ENCODE measurements at places on chromosomes 13 and 19. TPM values are rescaled to one million over a fixed set of nuclear protein-coding genes. Genes with fewer than 3 reads are reported as not detected.

The ACP5 gene
- 29.8 TPM for total RNA-seq

The SAE1 gene
- 54.5 TPM for total RNA-seq

The NLRP4 gene
- not detected for total RNA-seq

The ZNF136 gene
- 22.7 TPM for total RNA-seq

The ZNF793 gene
- total RNA-seq, result 11.1 TPM

The NKPD1 gene
- total RNA-seq, result 1.2 TPM

The NAA16 gene
- 46.2 TPM for total RNA-seq

The CEACAM4 gene
- total RNA-seq, result 0.83 TPM

The RCBTB2 gene
- 10.4 TPM for total RNA-seq

The CATSPERD gene
- not detected for total RNA-seq

The CALR3 gene
- not detected for total RNA-seq

The KIR2DL4 gene
- total RNA-seq, result 0.25 TPM

GRCh38 chr13:96091164-96092117 lies 1.5 kb downstream of the HS6ST3 start:
- H3K36me3 ChIP-seq, result no peaks in the 10 kb centered on the region
- DNase-seq, result no peak
- H3K27ac ChIP-seq, result no peak overlapping the region

DNA sequence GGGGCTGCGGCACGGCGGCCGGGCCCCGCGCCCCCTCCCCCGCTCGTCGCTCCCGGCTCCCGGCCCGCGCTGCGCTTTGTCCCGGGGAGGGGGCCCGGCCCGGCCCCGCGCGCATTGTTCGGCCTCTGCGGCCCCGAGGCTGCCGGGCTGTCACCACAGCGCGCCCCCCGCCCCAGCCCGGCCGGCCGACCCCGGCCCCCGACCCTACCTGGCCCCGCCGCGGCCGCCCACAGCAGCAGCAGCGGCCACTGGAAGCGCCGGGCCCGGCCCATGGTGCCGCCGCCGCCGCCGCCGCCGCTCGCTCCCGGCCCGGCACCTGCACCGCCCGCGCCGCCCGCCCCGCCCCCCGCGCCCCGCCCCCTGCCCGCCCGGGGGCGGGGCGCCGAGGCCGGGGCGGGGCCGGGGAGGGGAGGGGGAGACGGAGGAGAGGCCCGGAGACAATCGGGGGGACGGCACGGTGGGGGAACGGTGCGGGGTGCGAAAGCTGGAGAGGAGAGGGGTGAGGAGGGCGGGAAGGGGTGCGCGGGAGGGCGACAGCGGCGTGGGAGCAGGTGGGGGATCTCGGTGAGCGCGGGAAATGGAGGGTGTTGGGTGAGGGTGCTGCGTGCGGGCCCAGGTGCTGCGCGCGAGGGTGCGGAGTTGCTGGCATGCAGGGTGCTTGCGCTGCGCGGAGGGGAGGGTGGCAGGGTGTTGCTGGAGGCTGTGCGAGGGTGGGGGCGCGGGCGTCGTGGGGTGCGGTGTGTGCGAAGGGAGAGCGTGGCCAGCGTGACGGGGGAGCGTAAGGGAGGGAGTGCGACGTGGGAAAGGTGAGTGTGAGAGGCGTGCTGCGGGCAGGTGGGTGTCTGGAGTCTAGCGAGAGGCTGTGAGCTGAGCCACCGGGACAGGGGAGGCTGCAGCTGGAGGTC lies at the start of gene CADM4:
Gene CADM4 (minus strand): TSS at position 332 of the 905 bp plus-strand sequence. CDS start 60 bp downstream, at position 272.
- no peaks in the 10 kb centered on the region for H3K36me3 ChIP-seq
- H3K27ac ChIP-seq, result no peak within 1 kb of the TSS
- peak; percentile 40 for DNase-seq
- H3K4me3 ChIP-seq, result peak within 1 kb of the TSS; percentile 54
- H3K27me3 ChIP-seq, result peaks cover 59% of the 10 kb centered on the region

DNA sequence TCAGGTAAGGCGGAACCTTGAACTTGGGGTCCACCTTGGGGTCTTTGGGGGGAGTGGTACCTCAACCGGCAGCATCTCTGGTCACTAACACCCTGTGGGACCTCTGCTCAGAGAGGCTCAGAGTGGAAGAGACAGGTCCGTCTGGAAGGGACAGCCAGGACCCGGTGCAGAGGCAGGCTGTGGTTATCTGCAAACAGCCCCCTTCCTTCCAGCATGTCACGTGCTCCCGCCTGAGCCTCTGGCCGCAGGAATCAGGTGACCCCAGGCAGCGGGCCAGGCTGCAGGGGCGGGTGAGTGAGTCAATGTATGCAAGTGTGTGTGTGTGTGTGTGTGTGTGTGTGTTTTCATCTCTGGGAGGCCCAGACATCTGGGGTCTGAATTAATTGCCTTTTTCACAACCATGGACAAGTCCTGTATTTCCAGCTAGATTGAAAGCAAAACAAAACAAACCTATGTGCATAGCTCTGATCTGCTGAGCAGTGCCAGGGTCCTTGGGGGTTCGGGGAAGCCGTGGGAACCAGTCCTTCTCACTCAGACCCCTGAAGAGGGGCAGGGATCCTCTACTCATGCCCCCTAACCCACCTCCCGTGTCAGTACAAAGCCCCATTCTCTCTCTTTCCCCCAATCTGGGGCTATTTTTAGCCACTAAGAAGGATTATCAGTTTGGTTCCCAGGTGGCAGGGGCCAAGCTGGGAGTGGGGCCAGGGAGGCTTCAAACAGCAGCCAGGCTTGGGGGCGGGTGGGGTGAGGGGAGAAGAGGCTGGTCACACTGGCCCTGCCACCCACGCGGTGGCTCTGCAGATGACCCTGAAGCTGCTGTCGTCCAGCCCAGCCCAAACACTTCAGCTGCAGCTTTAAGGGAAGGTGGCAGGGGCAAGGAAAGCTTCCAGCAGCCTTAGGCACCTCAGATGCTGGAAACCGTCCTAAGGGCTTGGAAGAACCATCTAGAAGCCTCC lies 31.4 kb downstream of the CERS4 start:
- H3K36me3 ChIP-seq, result no peaks in the 10 kb centered on the region
- peak overlapping the region; percentile 28 for H3K27ac ChIP-seq
- H3K4me3 ChIP-seq, result no peak overlapping the region
- H3K27me3 ChIP-seq, result no peaks in the 10 kb centered on the region

GRCh38 chr19:31249217-31249616 lies 100.0 kb downstream of the TSHZ3 start:
- peaks cover 22% of the 10 kb centered on the region for H3K27me3 ChIP-seq
- H3K27ac ChIP-seq, result no peak overlapping the region
- H3K4me1 ChIP-seq, result no peaks in the 10 kb centered on the region
- no peak for DNase-seq
- H3K4me3 ChIP-seq, result no peak overlapping the region

DNA sequence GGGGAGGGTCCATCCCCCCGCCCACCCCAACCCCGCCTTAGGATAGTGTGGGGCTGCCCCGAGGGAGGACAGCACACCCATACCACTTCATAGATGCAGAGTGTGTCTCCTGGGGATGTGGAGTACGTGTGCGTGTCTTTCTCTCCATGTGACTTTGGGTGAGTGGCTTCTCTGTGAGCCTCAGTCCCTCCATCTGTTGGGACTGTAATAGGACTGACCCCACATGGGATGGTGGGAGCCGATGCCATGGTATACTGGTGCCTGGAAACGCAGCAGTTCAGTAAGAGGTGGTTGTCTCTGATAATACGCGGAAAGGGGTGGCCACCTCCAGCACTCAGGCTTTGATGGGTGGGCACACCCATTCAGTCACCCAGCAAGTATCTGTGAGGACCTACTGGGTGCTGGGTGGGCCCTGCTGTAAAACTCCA lies 816 bp upstream of the PRKD2 start:
- peaks cover 27% of the 10 kb centered on the region for H3K4me1 ChIP-seq
- DNase-seq, result no peak
- H3K36me3 ChIP-seq, result peaks cover 20% of the 10 kb centered on the region
- peak overlapping the region; percentile 84 for H3K27ac ChIP-seq
- H3K27me3 ChIP-seq, result no peaks in the 10 kb centered on the region

DNA sequence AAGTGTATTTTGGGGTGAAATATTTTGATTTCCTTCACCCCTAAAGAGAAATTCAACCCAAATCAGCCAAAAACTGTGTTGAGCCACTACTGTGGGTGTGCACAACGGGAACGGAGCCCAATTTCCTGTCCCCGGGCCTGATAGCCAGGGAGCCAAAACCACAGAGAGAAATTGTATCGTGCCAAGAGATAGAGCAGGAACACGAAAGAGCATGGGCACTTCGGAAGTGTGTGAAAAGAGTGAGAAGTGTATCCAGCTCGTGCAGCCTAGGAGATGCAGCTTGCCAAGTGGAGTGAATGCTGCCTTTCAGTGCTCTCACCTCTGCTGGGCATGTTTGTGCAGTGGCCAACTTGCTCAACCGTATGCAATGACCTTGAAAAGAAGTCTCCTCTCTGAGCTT lies 19.4 kb upstream of the PLEKHF1 start:
- DNase-seq, result no peak
- peaks cover 10% of the 10 kb centered on the region for H3K4me1 ChIP-seq
- H3K36me3 ChIP-seq, result no peaks in the 10 kb centered on the region
- no peak overlapping the region for H3K27ac ChIP-seq
- H3K27me3 ChIP-seq, result peaks cover under 1% of the 10 kb centered on the region

DNA sequence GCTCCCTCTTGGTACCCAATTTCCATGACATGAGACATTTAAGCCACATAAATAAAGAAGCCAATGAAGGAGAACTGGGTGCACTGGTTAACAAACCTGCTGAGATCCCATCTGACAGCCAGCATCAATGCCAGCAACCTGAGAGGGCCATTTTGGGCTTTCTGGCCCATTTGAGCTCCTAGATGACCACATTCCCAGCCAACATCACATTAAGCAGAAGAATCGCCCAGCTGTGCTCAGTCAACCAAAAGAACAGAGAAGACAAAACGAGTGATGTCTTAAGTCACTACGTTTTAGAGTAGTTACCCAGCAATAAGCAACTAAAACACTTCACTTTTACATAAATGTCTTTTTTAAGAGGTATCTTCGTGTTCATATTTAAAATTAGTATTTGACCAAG lies 21.9 kb downstream of the LCP1 start:
- peaks cover 25% of the 10 kb centered on the region for H3K4me1 ChIP-seq
- H3K36me3 ChIP-seq, result peaks cover 2% of the 10 kb centered on the region
- no peaks in the 10 kb centered on the region for H3K27me3 ChIP-seq
- no peak for DNase-seq
- H3K4me3 ChIP-seq, result no peak overlapping the region

- no peaks in the 10 kb centered on the region for H3K27me3 ChIP-seq
- no peak overlapping the region for H3K27ac ChIP-seq
- no peaks in the 10 kb centered on the region for H3K36me3 ChIP-seq
- H3K4me1 ChIP-seq, result no peaks in the 10 kb centered on the region
Observed at GRCh38 chr13:97441368-97441767, 7.4 kb downstream of the RAP2A start.

DNA sequence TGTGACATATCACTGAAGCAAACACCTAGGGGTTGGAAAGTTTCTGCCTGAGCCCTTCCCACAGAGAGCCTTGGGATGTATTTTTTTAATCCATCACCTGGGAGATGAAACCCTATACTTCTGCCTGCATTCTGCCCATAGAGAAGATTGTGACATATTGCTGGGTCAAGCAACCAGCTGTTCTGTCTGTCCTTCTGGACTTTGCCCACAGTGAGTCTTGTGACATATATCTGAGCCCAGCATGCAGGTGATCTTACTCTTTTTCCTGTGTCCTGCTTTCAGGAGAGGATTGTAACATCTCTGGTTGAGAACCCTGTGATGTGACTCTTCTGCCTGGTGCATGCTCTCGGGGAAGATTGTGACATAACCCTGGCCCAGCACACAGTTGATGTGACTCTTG lies 24.9 kb upstream of the ZNF681 start:
- H3K4me1 ChIP-seq, result no peaks in the 10 kb centered on the region
- H3K27me3 ChIP-seq, result no peaks in the 10 kb centered on the region
- DNase-seq, result no peak
- peaks cover 6% of the 10 kb centered on the region for H3K36me3 ChIP-seq
- no peak overlapping the region for H3K27ac ChIP-seq

DNA sequence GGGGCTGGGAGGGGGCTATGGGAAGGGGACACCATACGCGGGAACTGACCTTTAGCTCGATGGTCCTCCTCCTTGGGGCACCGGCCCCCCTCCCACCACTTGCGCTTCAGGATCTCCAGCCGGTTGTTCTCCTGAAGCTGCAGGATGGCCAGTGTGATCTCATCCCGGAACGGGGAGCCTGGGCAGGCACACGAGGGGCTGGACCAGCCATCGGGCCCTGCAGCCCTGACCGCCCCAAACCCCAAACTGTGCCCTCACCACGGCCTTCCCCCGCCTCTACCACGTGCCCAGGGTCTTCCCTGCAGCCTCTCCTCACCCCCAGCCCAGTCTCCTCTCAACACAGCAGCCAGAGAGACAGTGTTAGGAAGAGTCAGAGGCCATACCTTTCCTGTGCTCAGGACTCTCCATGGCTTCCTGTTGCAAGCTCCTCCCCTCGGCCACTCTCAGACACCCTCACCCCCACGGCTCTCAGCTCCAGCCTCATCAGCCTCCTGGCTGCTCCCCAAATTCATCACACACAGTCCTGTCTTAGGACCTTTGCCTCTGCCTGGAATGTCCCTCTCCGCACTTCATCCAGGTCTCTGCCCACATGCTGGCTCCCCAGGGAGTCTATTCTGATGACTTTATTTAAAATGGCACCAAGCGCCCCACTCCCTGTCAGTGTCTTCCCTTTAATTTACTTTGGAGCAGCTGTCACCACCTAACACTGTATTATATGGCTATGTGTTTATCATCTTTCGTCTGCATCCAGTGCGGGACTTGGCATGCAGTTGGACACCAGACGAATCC lies 9.7 kb upstream of the ATP1A3 start:
- H3K4me3 ChIP-seq, result no peak overlapping the region
- no peak overlapping the region for H3K27ac ChIP-seq
- peaks cover 64% of the 10 kb centered on the region for H3K27me3 ChIP-seq
- no peaks in the 10 kb centered on the region for H3K36me3 ChIP-seq

- H3K4me1 ChIP-seq, result peaks cover 64% of the 10 kb centered on the region
- no peak for DNase-seq
- peak within 1 kb of the TSS; percentile 67 for H3K4me3 ChIP-seq
Observed at GRCh38 chr19:917323-918151, at the start of gene KISS1R. Gene KISS1R (plus strand): TSS chr19:917333. CDS start chr19:917503, 170 bp downstream.

DNA sequence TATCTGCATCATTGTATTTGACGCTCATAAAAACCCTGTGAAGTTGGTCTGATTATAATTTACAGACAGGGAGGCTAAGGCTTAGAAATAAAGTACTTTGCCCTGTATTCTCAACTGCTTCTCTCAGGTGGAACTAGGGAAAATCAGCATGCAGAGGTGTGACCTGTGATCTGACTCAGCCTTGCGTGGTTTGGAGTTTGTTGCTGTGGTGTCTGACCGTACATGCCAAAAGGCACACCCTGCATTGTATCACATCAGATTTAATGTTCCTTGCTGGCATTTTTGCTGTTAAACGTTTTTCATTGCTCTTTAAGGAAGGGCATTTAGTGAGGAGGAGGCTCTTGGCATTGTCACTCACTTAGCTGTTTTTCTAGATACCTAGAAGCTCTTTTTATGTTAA lies 58.8 kb upstream of the C1QTNF9B start:
- no peaks in the 10 kb centered on the region for H3K36me3 ChIP-seq
- no peaks in the 10 kb centered on the region for H3K27me3 ChIP-seq
- no peak for DNase-seq
- H3K4me1 ChIP-seq, result no peaks in the 10 kb centered on the region

GRCh38 chr13:30906411-30907051 lies 460 bp downstream of the MEDAG start:
- DNase-seq, result no peak
- H3K4me3 ChIP-seq, result no peak overlapping the region
- peaks cover 9% of the 10 kb centered on the region for H3K27me3 ChIP-seq
- peaks cover 5% of the 10 kb centered on the region for H3K4me1 ChIP-seq

GRCh38 chr13:101487438-101487830 lies 35.0 kb downstream of the ITGBL1 start:
- no peak for DNase-seq
- no peak overlapping the region for H3K27ac ChIP-seq
- no peaks in the 10 kb centered on the region for H3K27me3 ChIP-seq
- H3K4me1 ChIP-seq, result no peaks in the 10 kb centered on the region

- peak overlapping the region; percentile 66 for H3K27ac ChIP-seq
- H3K4me3 ChIP-seq, result peak overlapping the region; percentile 95
- peaks cover 11% of the 10 kb centered on the region for H3K36me3 ChIP-seq
- H3K4me1 ChIP-seq, result peaks cover 55% of the 10 kb centered on the region
- no peaks in the 10 kb centered on the region for H3K27me3 ChIP-seq
- DNase-seq, result no peak
Observed at GRCh38 chr19:45079911-45080370, 881 bp downstream of the GEMIN7 start.

Measured in T-cell (primary cell).